Fibroblast of skin of right quadriceps (primary cell): ENCODE measurements at places on chromosomes 1 and 21.
A peak's percentile ranks its signal among the peaks of the same experiment; 100 is the strongest.

DNA sequence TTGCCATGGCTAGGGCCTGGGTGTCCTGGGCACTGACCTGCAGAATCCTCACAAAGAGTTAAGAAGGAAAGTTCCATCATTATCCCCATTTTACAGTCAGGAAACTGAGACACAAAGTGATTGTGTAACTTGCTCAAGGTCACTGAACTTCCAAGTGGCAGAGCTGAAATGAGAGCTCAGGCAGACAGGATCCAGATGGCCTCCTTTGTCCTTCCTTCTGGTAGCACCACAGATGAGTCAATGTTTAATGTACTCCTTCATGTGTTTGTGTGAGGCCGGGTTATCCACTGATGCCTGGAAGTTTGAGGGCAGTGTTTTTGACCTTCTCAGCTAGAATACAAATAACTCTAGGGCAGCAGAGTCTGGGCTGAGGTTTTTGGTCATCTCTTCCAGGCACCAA is 207.0 kb downstream of the TNR start:
- DNase-seq, result no peak

DNA sequence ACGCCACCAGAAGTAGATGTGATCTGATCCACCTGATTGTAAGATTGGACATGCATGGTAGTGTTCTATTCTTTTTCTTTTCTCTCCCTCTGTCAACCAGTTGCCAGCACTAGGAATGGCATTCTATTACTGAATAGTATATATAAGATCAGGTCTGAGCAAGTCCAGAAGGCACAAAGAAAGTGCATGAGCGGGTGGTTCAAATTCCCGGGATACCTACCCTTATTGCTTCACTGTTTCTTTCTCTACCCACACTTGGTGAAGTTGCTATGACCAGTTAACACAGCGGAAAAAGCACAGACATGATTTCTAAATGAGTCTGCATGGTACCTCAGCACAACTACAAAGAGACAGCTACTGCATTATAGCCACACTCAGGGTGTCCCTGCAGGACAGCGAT is 64.0 kb downstream of the SLC9A1 start:
- no peak for DNase-seq

GRCh38 chr1:242139442-242139841 is 140.5 kb upstream of the MAP1LC3C start:
- DNase-seq, result no peak

DNA sequence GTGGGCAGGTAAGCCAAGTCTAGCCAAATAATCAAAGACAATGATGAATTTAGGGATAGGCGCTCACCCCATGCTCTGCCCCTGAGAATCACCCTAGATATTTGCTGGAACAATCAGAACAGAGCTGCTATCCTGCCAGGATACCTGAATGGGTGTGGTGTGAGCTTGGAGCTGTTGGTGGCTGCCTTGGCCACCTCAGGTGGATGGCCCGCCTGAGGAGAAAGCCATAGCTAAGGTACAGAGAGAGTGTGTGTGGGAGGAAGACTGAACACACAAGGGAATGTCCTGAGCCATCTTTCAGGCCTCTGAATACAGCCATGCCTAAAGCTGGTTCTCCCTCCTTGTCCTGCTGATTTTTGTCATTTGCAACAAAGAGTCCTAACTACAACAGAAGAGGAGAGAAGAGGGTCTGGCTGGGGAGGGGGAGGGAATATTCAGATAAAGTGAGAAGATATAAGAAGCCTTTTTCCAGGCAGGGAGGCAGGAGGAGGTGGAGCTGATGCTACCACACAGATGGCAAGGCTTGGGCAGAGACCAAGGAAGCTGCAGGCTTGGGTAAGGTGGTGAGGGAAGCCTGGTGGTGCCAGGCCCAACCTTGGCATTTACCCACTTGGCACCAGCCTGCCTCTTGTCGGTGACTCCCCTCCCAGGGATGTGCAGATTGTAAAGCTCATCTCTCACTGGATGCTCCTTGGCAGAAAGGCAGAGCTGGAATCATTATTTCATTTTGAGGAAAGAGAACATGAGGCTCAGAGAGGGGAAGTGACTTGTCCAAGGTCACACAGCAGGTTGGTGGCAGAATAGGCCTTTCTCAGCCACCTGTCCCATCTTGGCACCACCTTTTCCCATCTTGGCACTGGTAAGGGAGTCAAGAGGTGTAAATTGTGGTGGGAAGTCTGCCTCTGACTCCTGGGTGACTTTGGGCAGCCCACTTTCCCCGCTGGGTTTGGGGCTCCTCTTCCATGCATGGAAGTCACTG is 49.7 kb downstream of the NKAIN1 start:
- DNase-seq, result no peak

DNA sequence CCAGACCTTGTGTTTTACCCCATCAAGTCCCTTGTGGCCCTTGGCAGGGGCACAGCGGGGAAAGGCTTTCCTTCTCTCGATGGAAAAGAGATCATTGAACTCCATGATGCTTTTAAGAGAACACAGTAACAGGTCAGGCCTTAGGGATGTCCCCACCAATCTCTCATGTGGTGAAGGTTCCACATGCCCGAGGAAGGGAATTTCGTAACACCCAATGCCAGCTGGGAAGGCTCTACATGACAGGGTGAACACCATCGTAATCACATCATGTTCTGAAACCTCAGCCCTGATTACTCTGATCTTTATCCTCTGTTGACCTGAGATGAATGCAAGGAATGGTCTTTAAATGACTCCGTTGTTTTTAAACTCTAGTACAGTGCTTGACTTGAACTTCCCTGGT is 105.5 kb upstream of the SPAG17 start:
- no peak for DNase-seq

GRCh38 chr1:16921391-16922185 is at the start of gene CROCC:
Gene CROCC, plus strand, starts transcription at chr1:16921931. Its CDS starts 88 bp downstream, at chr1:16922019.
- DNase-seq, result peak; percentile 59

GRCh38 chr1:183548116-183548515 is 42.1 kb downstream of the NCF2 start:
- no peak for DNase-seq

DNA sequence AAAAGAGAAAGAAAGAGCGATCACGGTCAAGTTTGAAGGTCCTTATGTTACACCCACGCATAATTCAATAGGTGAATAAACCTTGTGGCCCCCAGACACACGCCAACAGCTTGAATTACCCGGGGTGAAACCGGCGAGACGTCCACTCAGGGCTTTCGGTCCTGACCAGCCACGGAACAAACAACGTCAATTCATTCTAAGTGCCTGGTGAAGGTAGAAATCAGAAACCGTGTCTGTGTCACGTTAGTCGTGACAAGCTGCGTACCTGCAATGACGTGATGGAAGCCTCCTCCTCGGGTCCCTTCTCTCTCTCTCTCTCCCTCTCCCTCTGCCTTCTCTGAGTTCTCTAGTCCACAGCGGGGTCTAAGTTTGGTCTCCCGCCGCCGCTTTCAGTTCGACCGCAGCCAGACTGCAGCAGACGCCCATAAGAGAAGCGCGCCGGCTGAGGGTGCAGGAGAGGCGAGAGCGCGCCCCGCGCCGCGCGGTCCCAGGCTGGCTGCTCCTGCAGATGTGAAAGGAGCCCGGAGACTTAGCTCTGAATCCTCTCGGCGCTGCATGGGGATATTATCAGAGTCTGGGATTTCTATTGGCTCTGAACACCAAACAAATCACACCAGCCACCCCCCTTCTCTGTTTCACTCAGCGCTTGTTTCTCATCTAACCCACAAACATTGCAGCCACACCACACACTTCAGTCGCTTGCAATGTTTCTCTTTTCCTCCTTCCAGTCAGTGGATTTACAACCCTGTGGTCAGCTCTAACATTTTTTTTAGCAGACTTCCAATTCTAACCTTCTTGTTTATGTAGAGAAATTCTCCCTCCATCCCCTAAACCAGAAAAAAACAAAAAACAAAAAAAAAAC is at the start of gene GREM2:
GREM2 (minus strand) TSS at position 537 of the 862 bp plus-strand sequence. CDS start 118,680 bp downstream, outside the sequence.
- DNase-seq, result peak; percentile 98

GRCh38 chr1:236509647-236510401 is 14.0 kb upstream of the LGALS8 start:
- DNase-seq, result no peak
